ENCODE measurements at places on chromosomes 7 and 10. TPM values are rescaled to one million over a fixed set of nuclear protein-coding genes. Genes with fewer than 3 reads are reported as not detected.

- no peak for DNase-seq
Measured at GRCh38 chr7:39720586-39720985, 97.2 kb downstream of the RALA start.

DNA sequence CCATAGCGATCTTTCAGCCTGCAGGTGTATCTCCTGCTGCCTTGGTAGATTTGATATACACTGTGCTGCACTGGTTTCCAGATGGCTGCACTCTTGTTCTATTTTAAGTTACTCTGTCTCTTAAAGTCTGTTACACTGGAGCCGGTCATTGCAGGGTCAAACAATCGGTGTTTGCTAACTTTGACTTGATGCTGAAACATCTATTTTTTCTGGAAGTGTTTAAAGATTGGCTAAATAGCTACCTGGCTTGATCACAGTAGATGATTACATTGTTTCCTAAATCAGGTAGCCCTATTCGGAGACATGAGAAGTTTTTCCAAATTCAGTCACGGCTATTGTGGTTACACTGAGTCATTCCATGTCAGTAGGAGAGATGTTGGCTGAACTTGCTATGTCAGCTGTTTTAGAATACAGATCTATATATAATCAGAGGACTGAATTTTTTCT lies 574.8 kb downstream of the ETV1 start:
- DNase-seq, result no peak

Gene SUN3
- not detected for polyA plus RNA-seq

- peak; percentile 6 for DNase-seq
Measured at GRCh38 chr10:69959911-69960310, 92.7 kb upstream of the MACROH2A2 start.
